ENCODE measurements at places on chromosomes 7 and 10.

DNA sequence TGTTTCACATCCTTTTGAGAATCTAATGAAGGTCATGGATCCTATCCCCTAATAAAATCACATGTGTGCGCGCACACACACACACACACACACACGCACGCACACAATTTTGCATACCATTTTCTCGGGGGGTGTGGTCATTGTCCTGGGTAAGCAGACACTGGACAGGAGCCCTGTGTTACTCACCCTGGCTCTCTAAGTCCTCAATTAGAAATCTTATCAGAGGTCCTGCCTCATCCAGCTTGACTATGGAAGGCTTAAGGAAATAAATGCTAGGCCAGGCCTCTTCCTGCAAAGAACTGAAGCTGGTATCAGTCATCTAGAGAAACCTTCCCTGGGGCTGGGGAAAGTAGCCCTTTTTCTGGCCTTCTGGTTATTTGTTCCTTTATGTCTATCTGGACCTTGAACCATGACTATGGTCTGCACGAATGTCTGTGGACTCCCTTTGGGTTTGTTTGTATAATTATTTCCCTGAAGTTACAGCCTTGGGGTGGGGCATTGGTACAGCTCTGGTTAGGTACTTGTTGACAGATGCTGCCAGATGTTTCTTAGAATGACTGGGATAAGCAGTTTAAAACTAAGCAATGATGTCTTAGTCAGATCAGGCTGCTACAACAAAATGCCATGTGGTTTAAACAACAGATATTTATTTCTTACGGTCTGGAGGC is 208.5 kb downstream of the CCDC3 start:
- no peak for DNase-seq

GRCh38 chr10:101297901-101298486 is 56.0 kb upstream of the BTRC start:
- DNase-seq = no peak

DNA sequence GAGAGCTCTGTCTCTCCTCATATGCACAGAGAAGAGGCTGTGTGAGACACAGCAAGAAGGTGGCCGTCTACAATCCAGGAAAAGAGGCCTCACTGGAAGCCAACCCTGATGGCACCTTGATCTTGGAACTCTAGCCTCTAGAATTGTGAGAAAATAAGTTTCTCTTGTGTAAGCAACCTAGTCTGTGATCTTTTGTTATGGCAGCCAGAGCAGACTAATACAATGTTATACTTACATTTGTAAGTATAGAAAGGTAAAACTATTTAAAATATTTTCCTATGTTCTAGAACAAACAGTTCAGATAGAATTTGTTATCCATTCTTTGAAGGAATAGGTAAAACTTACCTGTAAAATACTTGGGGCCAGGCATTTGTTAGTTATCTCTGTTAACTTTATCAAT is 53.3 kb downstream of the LRMDA start:
- no peak for DNase-seq

GRCh38 chr7:142797391-142798377 is 26.9 kb downstream of the PRSS2 start:
- DNase-seq = no peak

Data from NCI-H187 treated with DMSO at 0.1 percent for 48 hours (cell line).